ENCODE measurements at places on chromosomes 7 and 10.

DNA sequence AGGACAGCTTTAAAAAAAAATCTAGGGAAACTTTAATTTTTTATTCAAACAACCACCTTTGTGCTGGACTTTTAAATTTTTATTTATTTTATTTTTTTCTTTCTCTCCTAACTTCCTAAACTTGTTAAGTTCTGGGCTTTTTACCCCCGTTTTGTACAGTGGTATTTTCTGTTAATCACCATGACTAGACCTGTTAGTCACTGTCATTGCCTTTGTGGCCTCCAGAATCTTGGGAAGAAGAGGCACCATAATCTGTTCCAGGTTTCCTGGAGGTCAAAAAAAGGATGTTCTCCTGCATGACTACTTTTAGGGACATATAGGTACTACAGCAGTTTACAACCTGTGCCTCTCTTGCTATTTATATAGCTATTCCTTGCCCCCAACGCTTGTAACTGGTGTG, 31.1 kb upstream of the DDX50 start:
- peak; percentile 4 for DNase-seq

- peak; percentile 42 for DNase-seq
Measured at GRCh38 chr10:15197276-15197675, 28.8 kb upstream of the NMT2 start.

- DNase-seq = no peak
Measured at GRCh38 chr10:79153745-79154144, 85.0 kb downstream of the ZMIZ1 start.

GRCh38 chr10:51363415-51363814, 289.1 kb downstream of the PRKG1 start:
- DNase-seq = no peak

Measured in fibroblast of skin of scalp (primary cell).